ENCODE measurements at places on chromosomes 12 and 14.

DNA sequence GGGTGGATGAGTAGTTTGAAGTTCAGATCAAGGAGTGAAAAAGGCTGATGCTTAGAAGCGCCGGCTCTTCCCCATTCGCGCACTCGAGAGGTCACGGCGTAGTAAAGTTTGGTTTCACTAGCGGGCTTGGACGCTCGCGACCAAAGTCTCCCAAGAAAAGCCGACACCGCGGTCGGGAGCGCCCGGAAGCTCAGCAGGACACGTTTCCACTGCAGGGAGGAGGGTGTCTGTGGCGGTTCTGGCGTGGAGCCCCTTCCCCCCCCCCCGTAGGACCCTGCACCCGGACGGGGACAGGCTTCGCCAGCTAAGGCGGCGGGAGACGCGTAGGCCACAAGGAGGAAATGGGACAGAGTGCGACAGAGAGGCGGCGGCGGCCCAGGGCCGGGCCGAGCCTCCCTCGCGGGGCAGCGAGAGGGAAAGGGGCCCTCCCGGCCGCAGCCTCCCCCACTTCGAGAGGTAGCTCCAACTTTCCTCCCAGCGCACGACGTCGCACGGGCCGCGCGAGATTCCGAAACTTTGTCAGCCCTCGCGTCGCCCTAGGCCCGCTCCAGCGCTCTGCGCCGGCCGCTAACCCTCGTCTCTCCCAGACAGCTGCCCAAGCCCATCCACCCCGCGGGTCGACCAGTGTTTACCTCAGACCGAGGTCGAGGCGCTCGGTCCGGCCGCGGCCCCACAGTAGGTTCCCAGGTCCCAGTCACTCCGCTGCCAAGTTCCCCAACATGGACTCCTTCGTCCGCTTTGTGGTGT is 480 bp downstream of the SCAF11 start:
- no peaks in the 10 kb centered on the region for H3K36me3 ChIP-seq
- peaks cover 48% of the 10 kb centered on the region for H3K4me1 ChIP-seq
- peak overlapping the region; percentile 99 for H3K27ac ChIP-seq

DNA sequence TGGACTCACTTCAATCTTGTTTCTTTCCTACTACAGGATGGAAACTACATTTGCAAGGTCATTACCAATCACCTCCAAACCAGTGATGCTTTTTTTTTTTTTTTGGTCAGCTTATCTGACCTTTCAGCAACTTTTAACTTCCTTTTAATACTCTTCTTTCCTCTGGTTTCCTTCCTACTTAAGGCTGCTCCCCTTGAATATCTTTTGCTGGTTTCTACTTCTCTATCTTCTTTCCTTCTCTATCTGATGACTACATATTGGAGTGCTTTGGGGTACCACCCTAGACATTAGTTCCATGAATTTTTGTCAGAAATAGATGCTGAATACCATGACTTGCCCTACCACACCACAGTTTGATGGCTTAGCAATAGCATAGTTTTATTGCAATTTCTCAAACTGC is 197.7 kb upstream of the DDHD1 start:
- H3K27ac ChIP-seq = no peak overlapping the region
- no peak for DNase-seq
- H3K36me3 ChIP-seq = no peaks in the 10 kb centered on the region
- H3K4me1 ChIP-seq = no peaks in the 10 kb centered on the region
- H3K27me3 ChIP-seq = no peaks in the 10 kb centered on the region

DNA sequence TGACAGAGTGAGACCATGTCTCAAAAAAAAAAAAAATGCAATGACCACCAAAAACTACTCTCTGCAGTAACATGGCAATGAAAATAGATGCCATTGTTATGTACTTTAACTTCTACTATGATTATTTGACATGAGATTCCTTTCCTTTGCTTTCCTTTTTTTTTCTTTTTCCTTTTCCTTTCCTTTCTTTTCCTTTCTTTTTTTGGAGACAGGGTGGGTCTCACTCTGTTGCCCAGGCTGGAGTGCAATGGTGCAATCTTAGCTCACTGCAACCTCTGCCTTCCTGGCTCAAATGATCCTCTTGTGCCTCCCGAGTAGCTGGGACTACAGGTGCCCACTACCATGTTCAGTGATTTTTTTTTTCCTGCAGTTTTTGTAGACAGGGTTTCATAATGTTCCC is 24.9 kb upstream of the ETFBKMT start:
- no peak for DNase-seq
- H3K36me3 ChIP-seq = no peaks in the 10 kb centered on the region
- H3K27ac ChIP-seq = no peak overlapping the region
- H3K4me3 ChIP-seq = no peak overlapping the region
- H3K4me1 ChIP-seq = peaks cover 9% of the 10 kb centered on the region

GRCh38 chr12:128857133-128857763 is 4.0 kb downstream of the GLT1D1 start:
- H3K36me3 ChIP-seq = no peaks in the 10 kb centered on the region
- peaks cover 6% of the 10 kb centered on the region for H3K27me3 ChIP-seq
- no peak for DNase-seq
- no peak overlapping the region for H3K4me3 ChIP-seq

DNA sequence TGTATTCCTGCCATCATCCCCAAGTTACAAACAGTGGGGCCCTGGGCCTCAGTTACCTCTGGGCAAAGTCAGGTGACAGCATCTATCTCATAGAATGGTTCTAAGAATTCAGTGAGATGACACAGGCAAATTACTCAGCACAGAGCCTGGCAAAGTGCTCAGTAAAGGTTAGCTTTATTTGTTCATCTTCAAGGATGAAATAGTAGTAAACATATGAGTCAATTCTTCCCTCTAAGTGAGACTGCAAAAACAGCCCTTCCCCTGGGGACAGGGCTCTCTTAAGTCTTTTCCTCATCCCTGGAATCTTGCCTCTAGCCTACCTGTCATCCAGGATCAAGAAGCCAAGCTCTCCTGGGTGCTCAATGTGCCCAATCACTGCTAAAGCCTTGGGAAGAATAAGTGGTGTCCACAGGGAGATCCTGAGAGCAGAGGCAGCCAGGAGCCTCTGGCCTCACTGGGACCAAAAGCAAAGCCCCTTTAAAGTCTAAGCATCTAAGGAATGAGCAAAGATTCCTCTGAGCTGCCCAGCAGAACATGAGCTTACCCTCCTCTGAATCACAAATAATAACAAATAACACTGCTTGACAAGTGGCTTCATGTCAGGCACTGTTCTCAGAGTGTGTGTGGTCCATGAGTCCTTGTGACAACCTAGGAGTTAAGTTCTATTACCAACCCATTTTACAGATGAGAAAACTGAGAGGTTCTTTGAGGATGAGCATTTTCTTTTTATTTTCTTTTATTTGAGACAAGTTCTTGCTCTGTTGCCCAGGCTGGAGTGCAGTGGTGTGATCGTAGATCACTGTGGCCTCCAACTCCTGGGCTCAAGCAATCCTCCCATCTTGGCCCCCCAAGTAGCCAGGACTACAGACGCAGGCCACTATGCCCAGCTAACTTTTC is 12.1 kb downstream of the NUAK1 start:
- peak; percentile 75 for DNase-seq
- H3K27me3 ChIP-seq = no peaks in the 10 kb centered on the region
- no peak overlapping the region for H3K4me3 ChIP-seq
- peak overlapping the region; percentile 87 for H3K27ac ChIP-seq

- peak overlapping the region; percentile 76 for H3K4me3 ChIP-seq
- peaks cover 54% of the 10 kb centered on the region for H3K4me1 ChIP-seq
- H3K36me3 ChIP-seq = peaks cover 28% of the 10 kb centered on the region
- H3K27ac ChIP-seq = peak overlapping the region; percentile 90
- DNase-seq = no peak
These were observed 768 bp downstream of the METTL25 start for GRCh38 chr12:82359115-82359478.
